ENCODE measurements at places on chromosomes 13 and 19.

DNA sequence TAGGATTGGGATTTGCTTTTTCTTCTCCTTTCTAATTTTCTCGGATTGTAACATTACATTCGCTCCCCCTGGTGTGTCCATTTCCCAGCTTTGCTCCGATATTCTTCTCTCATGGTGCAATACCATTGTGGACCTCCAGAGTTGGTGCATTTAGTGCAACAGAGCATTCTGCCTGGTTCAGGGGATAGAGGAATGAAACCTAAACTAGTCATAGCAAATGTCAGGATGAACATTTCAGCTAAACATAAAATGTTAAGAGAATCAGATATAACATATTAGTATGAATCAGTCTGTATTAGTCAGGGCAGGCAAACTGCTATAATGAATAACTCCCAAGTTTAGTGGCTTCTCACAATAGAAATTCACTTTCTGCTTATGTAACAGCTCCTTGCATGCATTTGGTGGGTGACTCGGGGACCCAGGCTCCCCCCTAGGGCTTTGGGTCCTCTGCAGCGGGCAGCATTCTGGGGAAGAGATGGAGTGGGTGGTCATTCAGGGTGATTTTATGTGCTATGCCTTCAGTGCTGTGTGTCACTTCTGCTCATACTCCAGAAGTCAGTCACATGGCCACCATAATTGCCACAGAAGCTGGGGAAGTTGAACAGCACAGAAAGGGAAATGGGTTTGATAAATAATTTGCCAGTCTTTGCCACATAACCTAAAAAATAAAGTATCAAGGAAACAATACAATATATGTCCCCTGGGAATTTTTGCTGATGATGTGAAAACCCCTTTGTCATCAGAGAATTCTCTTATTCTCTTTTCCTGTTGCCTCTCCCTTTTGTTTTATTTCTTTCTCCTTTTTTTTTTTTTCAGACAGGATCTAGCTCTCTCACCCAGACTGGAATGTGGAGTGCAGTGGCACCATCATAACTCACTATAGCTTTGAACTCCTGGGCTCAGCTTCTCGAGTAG is 111.0 kb downstream of the HSPH1 start:
- DNase-seq, result no peak

DNA sequence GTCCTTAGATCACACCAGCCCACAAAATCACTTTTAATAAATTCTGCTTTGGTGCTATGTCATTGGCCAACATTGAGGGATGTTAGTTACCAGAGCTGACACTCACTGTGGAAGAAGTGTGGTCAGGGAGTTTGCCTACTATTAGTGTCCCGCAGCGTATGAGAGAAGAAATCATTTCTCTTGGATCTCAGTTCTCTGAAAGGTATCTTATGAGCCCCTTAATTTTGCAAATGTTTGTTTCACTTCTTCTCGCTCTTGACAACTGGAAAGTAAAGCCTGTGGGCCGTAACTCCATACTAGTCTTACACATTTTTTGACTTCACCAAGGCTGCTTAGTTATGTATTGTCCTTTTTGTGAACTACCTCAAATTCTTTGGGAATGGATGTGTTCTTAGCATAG is 80.9 kb downstream of the FLT1 start:
- no peak for DNase-seq

DNA sequence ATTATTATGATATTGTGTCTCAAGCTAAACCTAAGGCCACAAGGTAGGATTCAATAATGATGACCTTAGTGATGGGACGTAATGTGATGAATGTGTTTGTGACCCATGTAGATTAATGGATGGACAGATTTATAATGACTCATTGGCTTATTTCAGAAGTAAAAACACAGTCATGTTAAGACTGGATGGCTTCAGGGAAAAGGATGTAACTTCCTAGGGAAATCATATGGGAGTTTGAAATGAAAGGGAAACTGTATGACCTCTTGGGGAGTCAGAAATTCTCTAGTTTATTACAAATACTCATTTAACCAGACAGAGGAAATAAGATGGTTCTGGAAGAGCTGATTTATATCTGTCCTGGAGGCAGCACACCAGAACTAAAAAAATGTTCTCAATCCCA is 2.9 kb downstream of the EDNRB start:
- DNase-seq, result no peak

GRCh38 chr13:27472441-27472840 is 22.1 kb upstream of the MTIF3 start:
- DNase-seq, result no peak

DNA sequence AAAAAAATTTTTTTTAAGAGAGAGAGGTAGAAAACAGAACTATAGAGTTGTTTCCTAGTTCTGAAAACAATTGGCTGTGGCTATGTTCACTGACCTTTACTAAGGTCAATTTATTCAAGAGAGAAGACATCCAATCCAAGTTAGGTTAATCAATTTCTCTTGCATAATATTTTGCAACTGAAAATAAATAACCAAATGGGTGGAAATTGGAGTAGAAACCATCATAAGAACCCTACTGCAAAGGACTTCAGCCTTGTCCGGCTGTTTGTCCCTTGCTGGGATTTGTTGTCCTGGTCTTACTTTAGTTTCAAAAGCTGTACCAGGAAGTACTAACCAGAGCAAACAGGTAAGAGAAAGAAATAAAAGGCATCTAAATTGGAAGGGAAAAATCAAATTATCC is 23.3 kb upstream of the ZC3H13 start:
- no peak for DNase-seq

DNA sequence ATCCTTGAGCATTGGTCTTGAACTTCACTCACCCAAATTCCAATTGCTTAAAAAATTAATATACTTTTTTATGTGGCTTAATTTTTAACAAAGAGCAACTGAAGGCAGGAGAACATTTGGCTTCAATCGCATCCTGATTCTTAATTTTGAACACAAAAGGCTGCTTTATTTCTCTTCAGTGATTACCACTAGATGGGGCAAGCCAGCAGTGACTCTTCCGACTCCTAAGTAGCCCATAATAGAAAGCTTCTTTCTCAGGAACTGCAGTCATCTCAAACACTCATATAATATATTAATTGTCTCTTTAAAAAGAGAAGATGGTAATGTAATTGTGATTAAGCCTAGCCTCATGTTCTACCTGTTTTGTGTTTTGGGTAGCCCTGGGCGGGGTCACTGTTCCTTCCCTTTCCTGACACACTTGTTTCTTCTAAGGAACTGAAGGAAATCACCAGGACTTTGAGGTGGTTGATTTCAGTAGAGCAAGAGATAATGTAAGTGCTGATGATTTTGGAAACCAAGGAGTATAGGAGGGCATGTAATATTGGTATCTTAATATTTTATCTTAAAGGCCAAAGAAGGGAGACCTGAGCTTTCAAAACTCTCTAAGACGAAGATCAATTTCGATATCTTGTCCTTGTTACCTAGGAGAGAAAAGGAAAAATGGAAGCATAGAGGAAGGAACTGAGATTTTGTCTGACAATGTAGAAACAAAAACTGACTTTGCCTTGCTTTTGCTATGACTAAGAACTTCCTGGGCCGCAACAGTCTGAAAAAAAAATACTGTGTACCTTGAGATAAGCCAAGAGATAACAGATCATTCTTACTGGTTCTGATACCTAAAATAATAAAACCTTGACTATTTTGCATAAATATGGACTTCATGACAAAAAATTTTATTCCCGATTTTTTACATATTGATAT is 73.1 kb downstream of the TNFSF13B start:
- DNase-seq, result no peak

GRCh38 chr19:19482809-19483596 is 32.3 kb downstream of the TSSK6 start:
- no peak for DNase-seq

DNA sequence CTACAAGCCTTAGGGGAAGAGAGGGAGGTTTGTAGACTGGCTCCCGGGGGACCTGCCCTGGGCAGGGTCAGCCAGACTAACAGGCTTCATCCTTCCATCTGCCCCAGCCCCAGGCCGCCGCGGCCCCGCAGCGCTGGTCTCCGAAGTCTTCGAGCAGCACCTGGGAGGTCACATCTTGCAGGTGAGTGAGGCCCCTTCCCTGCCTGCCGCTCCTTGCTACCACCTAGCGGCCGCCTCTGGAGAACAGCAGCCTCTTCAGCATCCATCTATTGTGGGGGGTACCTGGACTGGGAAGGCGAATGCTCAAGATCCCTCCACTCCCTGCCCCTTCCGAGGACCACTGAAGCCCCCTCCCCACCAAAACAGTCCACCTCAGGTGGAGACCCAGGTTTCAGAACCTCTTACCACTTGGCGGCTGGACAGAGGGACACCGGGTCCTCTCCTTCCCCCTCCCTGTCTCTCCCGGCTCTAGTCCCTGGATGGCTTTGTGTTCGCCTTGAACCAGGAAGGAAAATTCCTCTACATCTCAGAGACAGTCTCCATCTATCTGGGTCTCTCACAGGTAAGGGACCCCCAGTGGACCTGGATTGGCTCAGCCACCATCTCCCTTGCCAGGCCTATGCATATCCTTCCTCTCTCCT is 12.7 kb downstream of the NPAS1 start:
- DNase-seq, result peak; percentile 46

DNA sequence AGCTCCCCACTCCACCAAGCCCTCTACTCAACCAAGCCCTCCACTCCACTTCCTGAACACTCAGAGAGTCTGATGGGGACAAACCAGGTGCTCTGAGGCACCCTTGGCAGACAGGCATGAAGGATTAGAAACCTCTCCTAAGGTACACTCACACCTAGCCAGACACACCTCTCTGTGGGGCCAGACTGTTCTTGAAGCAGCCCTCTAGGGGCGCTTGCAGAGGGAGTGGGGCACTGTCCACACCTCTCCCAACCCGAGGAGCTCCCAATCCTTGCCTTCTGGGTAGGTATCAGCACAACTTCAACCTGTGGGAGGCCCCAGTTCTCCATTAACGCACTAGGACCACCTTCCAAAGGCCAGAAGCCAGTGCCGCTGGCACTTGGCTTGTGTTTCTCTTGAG is 108.7 kb upstream of the VSTM2B start:
- DNase-seq, result no peak

DNA sequence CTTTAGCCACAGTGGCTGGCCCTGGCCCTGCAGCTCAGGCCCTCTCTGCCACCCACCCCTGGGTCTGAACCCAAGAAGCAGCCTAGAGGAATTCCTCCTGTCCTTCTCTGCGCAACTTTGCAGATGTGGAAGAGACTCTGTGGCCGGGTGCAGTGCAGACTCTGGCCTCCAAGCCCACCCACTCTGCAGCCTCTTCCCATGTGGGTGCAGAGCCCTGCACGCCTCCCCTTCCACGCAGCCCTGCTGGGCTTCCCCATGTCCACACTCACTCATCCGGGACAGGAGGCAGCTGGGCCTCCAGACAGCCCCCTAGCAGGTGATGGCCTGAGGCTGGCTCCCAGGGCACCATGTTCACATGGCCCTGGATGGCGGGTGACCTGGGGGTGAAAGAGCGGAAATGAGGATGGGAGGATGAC is 2.5 kb downstream of the TEX29 start:
- no peak for DNase-seq

- no peak for DNase-seq
These were observed 164.2 kb downstream of the ABCC4 start for GRCh38 chr13:95137096-95137495.

DNA sequence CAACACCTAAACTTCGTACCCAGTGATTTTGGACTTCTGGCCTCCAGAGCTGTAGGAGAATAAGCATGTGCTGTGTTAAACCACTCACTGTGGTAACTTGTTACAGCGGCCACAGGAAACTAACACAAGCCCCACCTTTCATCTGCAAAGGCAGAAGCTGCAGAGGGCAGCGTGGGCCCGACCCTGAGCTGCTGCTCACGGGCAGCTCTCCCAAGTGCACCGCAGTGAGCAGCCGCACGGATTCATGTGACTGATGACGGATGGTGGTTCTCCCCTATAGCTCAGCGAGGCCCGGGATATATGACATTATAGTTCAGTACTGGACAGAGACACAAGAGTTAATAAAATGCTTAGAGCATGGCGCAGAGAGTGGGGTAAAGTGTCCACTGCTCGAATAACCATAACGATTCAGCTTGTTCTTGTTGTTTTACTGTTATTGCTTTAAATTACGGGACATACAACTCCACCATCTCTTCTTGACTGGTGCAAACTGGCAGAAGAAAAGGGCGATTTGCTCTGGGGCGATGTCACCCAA is 21.9 kb downstream of the VRK3 start:
- no peak for DNase-seq

- DNase-seq, result no peak
These were observed 14.3 kb upstream of the FNDC3A start for GRCh38 chr13:48961379-48961778.

DNA sequence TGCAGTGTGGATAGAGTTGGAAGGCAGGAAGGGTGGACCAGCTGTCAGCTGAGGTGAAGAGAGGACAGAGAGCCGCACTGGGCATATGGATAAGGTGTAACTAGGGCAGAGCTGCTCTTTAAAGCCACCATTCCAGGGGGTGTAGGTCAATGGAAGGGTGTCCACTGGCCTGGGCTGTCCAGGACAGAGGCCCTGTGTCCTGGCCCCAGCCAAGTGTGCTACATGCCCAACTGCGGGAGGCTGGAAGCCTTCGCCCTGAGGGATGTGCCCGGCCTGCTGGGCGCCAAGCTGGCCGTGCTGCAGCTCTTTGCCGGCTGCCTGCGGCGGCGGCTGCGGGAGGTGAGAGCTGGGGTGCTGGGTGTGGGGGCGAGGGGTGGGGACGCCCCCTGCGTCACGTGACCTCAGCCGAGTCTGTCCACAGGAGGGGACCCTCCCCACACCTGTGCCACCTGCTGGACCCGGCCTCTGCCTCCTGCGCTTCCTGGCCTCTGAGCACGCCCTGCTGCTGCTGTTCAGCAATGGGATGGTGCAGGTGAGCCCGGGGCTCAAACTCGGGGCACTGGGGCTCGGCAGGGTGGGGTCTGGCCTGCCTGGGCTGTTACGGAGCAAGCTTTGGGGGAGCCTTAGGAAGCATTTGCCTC is 9.8 kb downstream of the PLK5 start:
- DNase-seq, result no peak

DNA sequence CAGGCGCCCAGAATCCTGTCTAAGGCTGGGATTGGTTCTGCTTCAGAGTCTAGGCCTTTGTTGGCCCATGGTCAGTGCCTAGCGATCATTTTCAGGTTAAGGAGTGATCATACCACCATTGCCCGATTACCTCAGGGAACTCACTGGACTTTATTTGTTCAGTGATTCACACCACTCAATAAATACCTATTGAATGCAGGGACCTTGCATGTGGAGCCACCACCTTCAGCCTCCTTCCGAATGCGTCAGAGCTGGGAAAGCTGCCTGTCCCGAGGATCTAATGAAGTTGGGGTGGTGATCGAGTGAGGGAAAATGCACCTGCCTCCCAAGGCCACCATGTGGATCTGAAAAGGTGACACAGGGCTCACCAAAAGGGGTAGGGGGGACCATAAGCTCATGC is 40.0 kb upstream of the POU2F2 start:
- no peak for DNase-seq

- DNase-seq, result no peak
These were observed 115.0 kb downstream of the RAB20 start for GRCh38 chr13:110446575-110446890.

GRCh38 chr19:44592451-44592890 is 20.9 kb upstream of the IGSF23 start:
- DNase-seq, result no peak

GRCh38 chr13:51068501-51068900 is 42.6 kb downstream of the C13orf42 start:
- DNase-seq, result no peak

GRCh38 chr19:19615086-19615485 is 3.4 kb downstream of the PBX4 start:
- DNase-seq, result no peak

GRCh38 chr13:113863524-113864272 is at the start of gene GAS6:
TSS of gene GAS6 (minus strand) at chr13:113864076. CDS start at chr13:113863920, 156 bp downstream.
- DNase-seq, result no peak

Measured in hematopoietic multipotent progenitor cell treated with erythropoietin and hydrocortisone succinate and interleukin-3 and kit ligand, for 15 days (in vitro differentiated cells).